ENCODE measurements at places on chromosomes 13 and 19. TPM values are rescaled to one million over a fixed set of nuclear protein-coding genes. Genes with fewer than 3 reads are reported as not detected.
A peak's percentile ranks its signal among the peaks of the same experiment; 100 is the strongest.

DNA sequence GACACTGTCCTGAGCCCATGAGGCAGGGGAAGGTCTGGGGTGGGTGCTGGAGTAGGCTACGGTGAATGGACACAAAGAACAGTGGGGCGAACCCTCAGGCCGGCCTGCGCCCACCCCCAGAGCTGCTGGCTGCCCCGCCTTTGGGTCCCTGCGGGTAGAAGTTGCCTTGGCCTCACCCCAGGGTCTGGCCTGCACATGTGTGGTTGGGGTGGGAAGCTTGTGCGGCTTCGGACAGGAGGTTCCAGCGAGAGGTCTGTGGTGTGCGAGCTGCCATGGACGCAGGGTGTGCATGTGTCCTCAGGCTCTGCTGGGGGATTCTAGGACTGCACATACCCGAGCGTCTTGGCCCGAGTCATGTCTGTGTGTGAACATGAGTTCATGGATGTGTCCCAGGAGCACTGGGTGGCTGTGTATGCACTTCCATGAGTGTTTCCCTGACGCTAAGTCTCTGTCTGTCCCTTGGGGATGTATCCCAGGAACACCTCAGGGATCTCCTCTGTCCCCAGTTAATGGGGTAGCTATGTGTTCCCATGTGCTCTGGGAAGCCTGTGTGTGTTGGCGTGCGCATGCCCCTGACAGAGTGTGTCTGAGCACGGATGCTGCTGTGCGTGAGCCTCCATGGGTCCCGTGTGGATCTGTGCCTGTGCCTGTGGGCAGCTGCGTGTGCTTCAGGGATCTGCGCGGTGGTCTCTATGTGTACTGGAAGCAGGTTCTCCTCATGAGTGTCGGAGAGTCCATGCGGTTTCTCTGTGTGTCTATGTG is 20.8 kb upstream of the POU2F2 start:
- DNase-seq: no peak
- H3K4me1 ChIP-seq: no peaks in the 10 kb centered on the region
- no peaks in the 10 kb centered on the region for H3K36me3 ChIP-seq
- no peak overlapping the region for H3K4me3 ChIP-seq
- no peak overlapping the region for H3K27ac ChIP-seq

FUT2 gene
- 12.5 TPM for total RNA-seq

DNA sequence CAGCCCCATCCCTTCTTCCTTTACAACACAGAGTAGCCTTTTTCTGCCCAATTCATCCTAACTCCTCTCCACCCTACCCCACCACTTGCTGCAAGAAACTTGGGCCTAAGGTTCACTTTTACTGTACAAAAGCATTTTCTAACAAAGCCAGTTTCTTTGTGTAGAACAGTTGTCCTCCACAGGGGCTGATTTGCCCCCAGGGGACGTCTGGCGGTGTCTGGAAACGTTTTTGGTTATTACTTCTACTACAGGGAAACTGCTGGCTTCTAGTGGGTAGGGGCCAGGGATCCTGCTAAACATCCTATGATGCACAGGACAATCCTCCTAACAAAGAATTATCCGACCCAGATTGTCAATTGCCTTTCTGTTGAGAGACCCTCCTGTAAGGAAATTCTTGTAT is 7.3 kb upstream of the LMO7 start:
- no peaks in the 10 kb centered on the region for H3K27me3 ChIP-seq
- H3K4me1 ChIP-seq: no peaks in the 10 kb centered on the region
- H3K4me3 ChIP-seq: no peak overlapping the region
- DNase-seq: no peak

PRR36 gene
- 7.5 TPM for total RNA-seq

GPR12 gene
- total RNA-seq: not detected

DNA sequence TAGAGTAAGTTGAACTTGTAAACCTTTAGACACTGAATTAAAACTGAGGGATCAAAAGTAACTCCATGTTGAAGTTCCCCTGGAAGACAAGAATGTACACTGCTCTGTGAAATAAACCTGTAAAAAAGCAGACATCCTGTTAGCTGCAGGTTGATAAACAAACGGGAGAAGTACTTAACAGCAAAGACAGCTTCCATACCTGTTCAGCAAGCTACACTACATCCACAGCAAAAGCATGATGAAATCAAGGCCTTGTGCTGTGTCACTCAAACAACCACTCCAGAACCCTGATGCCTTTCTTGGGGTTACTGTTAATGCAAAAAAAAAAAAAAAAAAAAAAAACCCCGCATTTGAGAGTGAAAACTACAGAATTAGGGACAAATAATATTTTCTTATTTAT is 20.8 kb downstream of the ANKRD10 start:
- no peak for DNase-seq
- H3K4me1 ChIP-seq: no peaks in the 10 kb centered on the region
- peaks cover 21% of the 10 kb centered on the region for H3K36me3 ChIP-seq
- no peaks in the 10 kb centered on the region for H3K27me3 ChIP-seq
- H3K4me3 ChIP-seq: no peak overlapping the region

GRCh38 chr19:46487178-46487801 is 8.4 kb downstream of the PNMA8B start:
- H3K4me1 ChIP-seq: no peaks in the 10 kb centered on the region
- H3K27me3 ChIP-seq: no peaks in the 10 kb centered on the region
- no peak overlapping the region for H3K27ac ChIP-seq
- H3K36me3 ChIP-seq: no peaks in the 10 kb centered on the region
- no peak for DNase-seq

DNA sequence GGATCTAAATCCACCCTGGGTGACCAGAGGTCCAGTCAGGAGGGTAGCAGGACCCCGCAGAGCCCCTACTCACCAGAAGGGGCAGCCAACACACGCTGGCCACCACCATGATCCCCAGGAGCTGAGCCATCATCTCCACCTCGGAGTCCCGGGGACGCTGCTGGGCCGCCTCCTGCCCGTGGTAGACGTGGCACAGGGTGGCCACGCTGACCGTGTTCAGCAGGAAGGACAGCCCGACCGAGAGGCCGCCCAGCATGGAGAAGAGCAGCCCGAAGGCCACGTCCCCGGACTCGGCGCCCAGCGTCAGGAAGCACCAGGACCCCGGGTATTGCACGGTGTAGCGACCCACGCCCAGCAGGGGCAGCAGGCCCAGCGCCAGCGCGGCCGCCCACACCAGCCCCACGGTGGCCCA is 6.9 kb downstream of the TBXA2R start:
- no peaks in the 10 kb centered on the region for H3K27me3 ChIP-seq
- H3K4me3 ChIP-seq: no peak overlapping the region
- no peaks in the 10 kb centered on the region for H3K36me3 ChIP-seq
- H3K4me1 ChIP-seq: no peaks in the 10 kb centered on the region
- H3K27ac ChIP-seq: no peak overlapping the region

GAPDHS gene
- total RNA-seq: not detected

PLEKHF1 gene
- total RNA-seq: 5.5 TPM

DNA sequence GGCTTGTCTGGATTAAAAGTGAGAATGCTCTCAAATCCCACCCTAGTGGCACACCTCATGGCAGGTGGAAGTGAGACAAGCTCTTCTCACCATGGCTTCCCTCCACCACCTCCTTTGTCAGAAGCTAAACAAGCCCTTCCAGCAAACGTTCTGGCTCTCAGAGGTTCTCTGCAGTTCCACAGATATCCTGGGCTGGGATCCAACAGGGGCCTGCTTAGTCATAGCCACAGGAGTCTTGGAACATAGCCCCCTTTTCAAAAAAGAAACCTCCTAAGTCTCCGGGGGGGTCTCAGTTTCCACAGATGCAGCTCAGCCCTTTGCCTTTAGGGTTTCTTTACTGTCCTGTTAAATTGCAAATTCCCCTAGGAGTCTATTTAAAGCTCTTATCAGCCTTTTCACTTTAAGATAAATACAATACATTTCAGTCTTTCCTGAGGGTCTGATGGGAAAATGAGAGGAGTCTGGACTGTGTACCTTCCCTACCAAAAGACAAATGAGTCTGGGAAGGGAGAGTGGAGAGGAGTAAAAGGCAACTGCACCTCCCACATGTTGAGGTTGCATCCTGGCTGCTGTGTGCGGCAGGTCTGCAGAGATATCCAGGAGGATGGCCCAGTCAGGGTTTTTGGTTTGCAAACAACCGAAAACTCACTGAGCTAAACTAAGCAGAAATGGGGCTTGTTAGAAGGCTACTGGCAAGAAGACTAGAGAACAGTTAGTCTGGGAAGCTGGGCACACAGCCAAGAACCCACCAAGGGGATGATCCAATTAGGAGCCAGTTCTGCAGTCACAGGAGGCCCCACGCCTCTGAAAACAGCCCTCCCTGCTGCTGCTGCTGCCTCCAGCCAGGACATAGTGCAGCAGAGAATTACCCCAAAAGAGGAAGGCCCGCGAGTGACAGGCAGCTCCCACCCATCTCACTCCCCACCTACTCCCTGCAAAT is 41.4 kb upstream of the SERP2 start:
- peaks cover 7% of the 10 kb centered on the region for H3K4me1 ChIP-seq
- no peaks in the 10 kb centered on the region for H3K36me3 ChIP-seq
- H3K27ac ChIP-seq: no peak overlapping the region
- no peak for DNase-seq
- H3K4me3 ChIP-seq: no peak overlapping the region

COG3 gene
- total RNA-seq: 17.6 TPM

DNA sequence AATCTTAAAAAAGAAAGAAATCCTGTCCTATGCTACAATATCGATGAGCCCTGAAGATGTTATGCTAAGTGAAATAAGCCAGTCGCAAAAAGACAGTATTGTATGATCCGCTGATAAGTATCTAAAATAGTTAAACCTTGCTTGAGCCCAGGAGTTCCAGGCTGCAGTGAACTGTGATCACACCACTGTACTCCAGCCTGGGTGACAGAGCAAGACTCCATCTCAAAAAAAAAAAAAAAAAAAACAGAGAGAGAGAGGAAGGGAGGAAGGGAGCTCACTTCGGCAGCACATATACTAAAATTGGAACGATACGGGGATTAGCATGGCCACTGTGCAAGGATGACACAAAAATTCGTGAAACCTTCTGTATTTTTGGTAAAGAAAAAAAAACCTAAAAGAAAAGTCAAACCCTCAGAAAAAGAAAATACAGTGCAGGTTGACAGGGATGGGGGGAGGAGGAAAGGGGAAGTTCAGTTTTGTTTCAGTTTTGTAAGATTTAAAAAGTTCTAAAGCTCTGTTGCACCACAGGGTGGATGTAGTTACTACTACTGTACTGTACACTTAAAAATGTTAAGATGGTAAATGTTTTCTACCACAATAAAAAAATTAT is 8.4 kb downstream of the CLASRP start:
- peaks cover 32% of the 10 kb centered on the region for H3K36me3 ChIP-seq
- DNase-seq: no peak
- H3K4me1 ChIP-seq: peaks cover 7% of the 10 kb centered on the region
- H3K27ac ChIP-seq: no peak overlapping the region
- no peak overlapping the region for H3K4me3 ChIP-seq

- H3K4me1 ChIP-seq: no peaks in the 10 kb centered on the region
- H3K27me3 ChIP-seq: no peaks in the 10 kb centered on the region
- no peak overlapping the region for H3K27ac ChIP-seq
- H3K4me3 ChIP-seq: no peak overlapping the region
These were observed 570.5 kb upstream of the ARGLU1 start for GRCh38 chr13:107138486-107138885.

ZNF578 gene
- total RNA-seq: not detected

DNA sequence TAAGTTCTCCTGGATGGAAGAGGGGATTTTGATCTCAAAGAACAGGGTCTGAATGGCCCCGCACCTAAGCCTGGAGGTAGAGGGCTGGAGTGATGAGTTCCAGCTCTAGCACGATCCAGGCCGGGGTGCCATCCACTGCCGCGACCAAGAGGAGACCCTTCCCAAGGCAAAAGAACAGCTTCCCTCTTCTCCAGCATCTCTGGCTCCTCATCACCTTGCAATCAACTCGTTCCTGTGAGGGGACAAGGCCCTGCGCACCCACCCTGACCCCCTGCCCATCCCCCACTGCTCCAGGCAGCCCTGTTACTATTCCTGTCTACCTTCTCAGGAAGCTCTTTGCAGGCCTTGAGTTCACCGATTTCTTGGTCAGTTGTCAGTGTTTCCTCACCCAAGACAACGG is 17.8 kb downstream of the COL4A1 start:
- no peak for DNase-seq
- H3K27ac ChIP-seq: no peak overlapping the region
- H3K4me3 ChIP-seq: no peak overlapping the region
- no peaks in the 10 kb centered on the region for H3K4me1 ChIP-seq
- H3K36me3 ChIP-seq: no peaks in the 10 kb centered on the region

XRCC1 gene
- total RNA-seq: 37.4 TPM

- H3K4me3 ChIP-seq: no peak overlapping the region
- H3K36me3 ChIP-seq: no peaks in the 10 kb centered on the region
- DNase-seq: no peak
- no peaks in the 10 kb centered on the region for H3K4me1 ChIP-seq
- H3K27ac ChIP-seq: no peak overlapping the region
- no peaks in the 10 kb centered on the region for H3K27me3 ChIP-seq
These were observed 36.0 kb upstream of the PABPC3 start for GRCh38 chr13:25059958-25060357.

NKPD1 gene
- total RNA-seq: 0.64 TPM

NLRP4 gene
- total RNA-seq: 0.52 TPM

GRCh38 chr19:13037161-13037560 is 41.9 kb downstream of the NFIX start:
- H3K27me3 ChIP-seq: no peaks in the 10 kb centered on the region
- H3K27ac ChIP-seq: 0 out of 2 replicates have a peak overlapping the region, but pooled peaks have one; percentile 6
- no peak for DNase-seq
- H3K4me3 ChIP-seq: no peak overlapping the region
- no peaks in the 10 kb centered on the region for H3K36me3 ChIP-seq

PRODH2 gene
- 0.44 TPM for total RNA-seq

DNA sequence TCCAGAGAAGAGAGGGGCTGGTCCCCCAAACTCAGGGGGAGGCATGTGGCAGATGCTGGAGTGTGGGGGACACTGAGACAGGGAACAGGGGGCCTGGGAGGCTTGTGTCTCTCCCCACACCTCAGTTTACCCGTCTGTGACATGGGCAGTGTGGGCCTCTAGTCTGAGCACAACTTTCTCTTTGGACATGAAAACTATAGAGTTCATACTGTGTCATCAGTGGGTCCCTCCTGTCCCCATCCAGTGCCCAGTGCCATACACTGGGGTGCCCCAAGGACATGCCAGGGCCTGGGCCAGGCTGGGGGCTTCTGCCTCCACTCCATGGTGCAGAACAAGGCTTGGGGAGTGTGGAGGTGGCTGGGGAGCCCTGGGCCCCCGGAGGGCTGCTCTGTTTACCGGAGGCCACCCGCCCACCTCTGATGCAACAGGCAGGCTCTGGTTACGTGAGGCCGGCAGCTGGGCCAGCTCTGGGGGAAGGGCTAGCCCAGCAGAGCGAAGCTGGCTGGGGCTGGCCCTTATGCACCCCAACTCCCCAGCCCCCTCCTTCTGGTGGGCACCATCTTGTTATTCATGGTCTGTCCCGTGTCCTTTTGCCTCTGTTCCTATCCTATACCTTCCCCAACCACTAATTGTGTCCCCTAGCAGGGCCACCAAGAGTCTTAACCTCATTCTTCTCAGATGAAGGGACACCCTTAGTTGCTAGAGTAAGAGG is 1.9 kb upstream of the MEF2B start:
- DNase-seq: no peak
- H3K27ac ChIP-seq: no peak overlapping the region
- H3K4me3 ChIP-seq: no peak overlapping the region
- no peaks in the 10 kb centered on the region for H3K36me3 ChIP-seq

Measured in HCT116 (cell line).